ENCODE measurements at places on chromosomes 13 and 19.

DNA sequence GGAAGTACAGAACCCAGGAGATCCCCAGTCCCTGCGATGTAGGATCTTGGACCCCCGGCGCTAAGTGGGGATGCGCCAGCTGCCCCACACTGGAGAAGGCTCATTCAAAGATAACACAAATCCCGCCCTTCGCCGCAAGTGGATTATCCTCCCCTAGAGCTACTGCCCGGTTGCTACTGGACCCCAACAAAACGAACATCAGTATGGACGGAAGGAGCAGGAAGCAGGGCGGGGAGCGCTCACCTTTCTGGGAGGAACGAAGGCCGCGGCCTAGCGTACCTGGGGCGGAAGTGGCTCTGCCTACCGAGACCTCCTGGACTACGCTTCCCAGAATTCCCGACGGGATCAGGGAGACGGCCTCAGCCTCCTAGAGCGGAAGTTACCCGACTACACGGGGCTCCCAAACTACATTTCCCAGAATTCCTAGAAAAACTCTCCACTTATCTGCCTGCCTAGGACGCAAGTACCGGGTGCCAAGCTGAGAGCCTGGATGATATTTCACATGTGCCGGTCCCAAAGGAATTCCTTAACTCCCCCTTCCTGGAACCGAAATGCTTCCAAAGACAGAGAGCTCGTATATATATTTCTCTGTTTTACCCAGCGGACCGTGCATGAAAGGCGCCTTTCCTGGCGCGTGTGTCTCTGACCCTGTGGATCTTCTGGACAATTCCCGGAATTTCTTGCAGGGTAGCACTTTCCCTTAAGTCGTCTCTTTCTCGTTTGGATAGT is at the start of gene ZNF112:
Gene ZNF112, minus strand, starts transcription at position 298 of the 729 bp plus-strand sequence. CDS start 16,141 bp downstream, outside the sequence.
- DNase-seq = peak; percentile 96

DNA sequence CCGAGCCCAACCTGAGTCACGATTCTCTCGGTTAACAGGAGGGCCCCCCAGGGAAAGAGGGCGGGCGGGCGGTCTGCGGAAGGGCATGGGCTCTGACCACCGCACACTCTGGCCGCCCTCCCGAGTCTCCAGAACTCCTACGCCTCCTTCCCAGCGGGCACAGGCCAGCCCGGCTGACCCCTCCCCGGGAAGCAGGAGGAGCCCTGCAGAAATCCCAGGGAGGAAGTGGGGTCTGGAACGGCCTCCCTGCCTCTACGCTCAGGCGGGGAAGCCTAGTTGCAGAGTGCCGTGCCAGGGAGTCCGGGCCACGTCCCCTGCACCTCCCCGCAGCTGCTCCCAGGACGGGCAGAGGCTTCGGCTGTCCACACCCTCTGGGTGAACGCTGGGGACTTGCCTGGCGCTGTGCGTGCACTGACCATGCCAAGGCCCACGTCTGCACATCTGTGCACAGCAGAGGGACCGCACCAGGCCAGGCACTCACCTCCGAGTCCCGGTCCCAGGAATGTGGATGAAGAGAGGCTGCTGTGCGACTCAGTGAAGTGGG is 20.8 kb downstream of the TCF3 start:
- DNase-seq = no peak

DNA sequence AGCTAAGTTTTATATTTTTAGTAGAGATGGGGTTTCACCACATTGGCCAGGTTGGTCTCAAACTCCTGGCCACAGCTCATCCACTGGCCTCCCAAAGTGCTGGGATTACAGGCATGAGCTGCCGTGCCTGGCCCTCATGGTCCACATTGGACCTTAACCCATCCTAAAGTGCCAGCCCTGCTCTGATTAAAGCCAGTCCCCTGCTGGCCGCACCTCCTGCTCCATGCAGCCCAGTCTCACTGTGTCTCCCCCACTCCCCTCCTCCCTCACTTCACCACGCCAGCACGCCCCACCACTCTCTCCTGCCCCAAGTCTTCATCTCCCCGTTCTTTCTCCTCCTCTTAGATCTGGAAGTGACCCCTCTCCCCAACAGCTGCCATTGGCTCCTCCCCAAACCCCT is 16.7 kb upstream of the SDHAF1 start:
- no peak for DNase-seq

DNA sequence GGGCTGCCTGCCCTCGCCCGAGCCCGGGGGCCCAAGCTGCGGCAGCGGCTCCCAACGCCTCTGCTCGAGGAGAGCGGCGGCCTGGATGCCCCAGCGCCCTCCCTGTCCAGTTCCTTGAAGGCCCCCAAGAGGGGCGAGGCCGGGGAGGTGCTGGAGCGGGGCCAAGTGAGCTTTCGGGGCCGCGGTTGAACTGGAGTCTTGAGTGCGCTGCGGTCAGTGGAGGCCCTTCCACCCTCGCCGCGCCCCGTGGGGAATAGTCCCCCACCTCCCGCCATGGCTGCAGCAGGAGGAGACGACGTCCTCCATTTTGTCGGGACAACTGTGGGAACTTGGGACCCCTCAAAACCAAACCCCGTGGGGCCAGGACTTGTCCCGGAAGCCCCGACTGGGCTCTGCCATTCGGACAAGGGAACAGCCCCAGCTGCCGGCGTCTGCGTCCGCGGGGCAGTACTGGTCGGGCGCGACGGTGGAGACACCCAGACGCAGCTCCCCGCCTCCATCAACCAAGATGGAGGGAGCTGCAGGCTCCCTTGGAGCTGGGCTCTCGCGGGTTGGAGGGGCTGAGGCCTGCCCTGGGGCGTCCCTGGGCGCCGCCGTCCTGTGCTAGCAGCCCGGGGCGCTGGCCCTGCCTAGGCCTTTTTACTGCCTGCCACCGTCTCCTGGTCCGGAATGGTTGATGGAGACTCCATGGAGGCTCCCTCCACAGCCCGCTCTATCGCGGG is 736 bp upstream of the ZMYM5 start:
- DNase-seq = no peak

GRCh38 chr19:42216653-42217519 is 591 bp downstream of the DEDD2 start:
- peak; percentile 28 for DNase-seq

DNA sequence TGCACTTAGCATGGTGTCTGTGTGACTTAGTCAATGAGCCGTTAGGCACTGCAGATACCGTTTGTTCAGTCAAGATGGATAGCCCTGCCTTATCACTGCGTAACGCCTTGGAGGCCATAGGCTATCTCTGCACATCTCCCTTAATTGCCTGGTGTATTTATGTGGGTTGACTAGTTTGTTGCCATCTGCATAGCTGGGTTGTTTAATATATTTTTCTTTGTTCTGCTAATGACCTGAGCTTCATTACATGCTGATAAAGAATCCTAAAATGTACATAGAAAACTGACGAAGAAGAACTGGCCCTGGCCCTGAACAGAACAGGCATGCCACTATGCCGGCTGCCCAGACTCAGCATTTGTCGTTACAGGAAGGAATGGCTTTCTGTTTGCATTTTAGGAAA is 297.8 kb downstream of the SHISA2 start:
- DNase-seq = no peak

GRCh38 chr19:50333737-50334617 is 4.8 kb upstream of the KCNC3 start:
- DNase-seq = no peak

GRCh38 chr13:58144616-58145015 is 513.1 kb downstream of the PCDH17 start:
- DNase-seq = no peak

- DNase-seq = no peak
Observed at GRCh38 chr13:111516712-111517640, 196.5 kb downstream of the TEX29 start.

GRCh38 chr13:27789153-27789494 is 3.2 kb upstream of the GSX1 start:
- DNase-seq = no peak

DNA sequence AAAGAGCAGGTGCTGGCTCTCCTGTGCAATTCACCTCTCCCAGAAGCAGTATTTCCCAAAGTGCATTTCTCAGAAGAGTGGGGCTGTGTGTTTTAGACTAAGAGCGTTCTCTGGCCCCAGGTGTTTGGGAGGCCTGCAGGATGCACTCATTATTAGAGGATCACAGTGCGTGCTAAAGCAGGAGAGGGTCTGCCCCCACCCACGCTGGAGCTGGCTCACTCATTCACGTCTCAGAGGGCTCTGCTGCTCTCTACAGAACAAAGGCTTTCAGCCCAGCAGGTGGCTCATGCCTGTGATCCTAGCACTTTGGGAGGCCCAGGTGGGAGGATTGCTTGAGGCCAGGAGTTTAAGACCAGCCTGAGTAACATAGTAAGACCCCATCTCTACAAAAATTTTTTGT is 756.7 kb downstream of the UQCRFS1 start:
- DNase-seq = no peak

- peak; percentile 82 for DNase-seq
Observed at GRCh38 chr19:47124937-47125668, 5.5 kb upstream of the SAE1 start.

GRCh38 chr19:48600679-48601417 is 5.7 kb upstream of the SPACA4 start:
- no peak for DNase-seq

DNA sequence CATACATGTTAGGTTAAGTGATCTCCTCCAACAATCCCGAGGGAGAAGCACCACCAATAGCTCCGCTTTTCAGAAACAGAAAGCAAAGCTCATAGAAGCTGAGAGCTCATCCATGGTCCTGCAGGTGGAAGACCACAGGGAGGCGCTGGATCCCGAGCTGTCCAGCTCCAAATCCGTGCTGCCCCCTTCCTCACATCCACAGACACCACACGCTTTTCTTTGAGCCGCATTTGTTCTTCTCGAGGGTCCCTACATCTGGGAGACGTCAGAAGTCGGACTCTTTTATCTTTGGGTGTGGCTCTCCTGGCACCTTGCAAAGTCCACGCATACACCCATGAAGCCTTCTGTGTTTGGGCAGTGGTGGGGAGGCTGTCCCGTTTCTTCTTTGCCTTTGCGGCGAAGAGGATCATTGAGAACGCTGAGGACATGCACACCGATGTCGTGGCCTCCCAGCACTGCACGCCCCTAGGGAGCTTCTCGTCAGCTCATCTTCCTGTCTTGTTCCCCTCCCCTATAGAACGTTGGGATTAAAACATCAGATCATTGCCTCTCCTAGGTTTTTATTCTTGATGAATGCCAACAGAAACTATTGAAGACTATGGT is 184.8 kb downstream of the TEX29 start:
- peak; percentile 19 for DNase-seq

All from KBM-7 (cell line).